Thoracic aorta (tissue), 2 donors: ENCODE measurements at places on chromosomes 13 and 19. TPM values are rescaled to one million over a fixed set of nuclear protein-coding genes. Genes with fewer than 3 reads are reported as not detected.

DNA sequence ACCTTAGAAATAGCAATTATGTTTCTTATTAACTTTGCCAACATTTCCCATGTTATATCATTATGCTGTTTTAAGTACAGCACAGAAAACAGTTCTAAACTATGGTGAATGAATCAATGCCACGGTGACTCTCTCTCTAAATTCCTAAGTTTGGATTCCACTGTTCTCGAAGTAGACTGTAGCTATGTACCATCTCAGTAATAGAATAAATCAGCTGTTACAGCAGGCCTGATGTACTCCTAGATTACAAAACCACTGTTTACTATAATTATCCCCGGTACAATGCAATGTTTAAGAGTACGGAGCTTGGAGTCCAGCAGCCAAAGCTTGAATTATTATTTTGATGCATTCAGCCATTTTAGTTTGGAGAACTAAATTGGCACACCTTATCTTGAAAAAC, 476.3 kb upstream of the SLITRK1 start:
- H3K27ac ChIP-seq = no peak overlapping the region
- H3K4me1 ChIP-seq = no peaks in the 10 kb centered on the region
- DNase-seq = no peak

DNA sequence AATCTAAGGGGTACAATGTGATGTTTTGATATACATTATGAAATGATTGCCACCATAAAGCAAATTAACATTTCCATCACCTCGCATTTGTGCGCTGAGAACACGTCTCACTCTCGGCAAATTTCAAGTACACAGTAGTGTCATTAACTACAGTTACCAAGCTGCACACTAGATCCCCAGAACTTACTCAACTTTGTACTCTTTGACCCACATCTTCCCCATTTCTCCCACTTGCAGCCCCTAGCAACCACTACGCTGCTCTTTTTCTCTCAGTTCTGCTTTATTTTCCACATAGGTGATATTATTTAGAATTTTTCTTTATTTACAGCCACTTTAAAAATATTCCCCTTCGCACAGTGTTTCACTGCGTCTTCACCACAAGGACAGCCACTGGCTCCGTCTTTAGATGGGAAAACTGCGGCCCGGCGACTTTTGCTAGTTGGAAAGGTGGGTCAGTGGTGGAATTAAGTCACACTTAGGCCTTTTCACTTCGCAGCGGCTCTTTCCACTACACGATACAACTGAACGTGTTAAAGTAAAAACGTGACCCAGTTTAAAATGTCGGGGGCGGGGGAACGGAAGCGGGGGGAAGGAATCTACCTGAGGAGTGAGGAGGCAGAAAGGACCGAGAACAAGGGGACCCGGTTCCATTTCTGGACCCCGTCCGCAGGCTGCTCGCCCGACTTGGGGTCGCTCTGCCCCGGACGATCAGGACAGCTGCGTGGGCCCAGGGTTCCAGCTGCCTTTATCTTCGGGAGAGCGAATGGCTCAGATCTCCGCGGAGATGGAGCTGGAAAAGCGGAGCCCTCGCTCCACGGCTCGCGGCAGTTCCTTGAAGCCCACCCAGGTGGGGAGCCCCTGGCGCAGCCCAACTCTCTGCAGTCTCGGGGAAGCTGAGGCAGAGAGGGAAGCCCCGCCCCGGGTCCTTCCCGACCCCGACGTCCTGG, 486.1 kb downstream of the UQCRFS1 start:
- no peak overlapping the region for H3K4me3 ChIP-seq
- H3K27me3 ChIP-seq = no peaks in the 10 kb centered on the region
- H3K4me1 ChIP-seq = no peaks in the 10 kb centered on the region

GRCh38 chr13:30816736-30817135, 81.4 kb downstream of the ALOX5AP start:
- no peak overlapping the region for H3K4me3 ChIP-seq
- H3K36me3 ChIP-seq = no peaks in the 10 kb centered on the region
- H3K27me3 ChIP-seq = no peaks in the 10 kb centered on the region

DNA sequence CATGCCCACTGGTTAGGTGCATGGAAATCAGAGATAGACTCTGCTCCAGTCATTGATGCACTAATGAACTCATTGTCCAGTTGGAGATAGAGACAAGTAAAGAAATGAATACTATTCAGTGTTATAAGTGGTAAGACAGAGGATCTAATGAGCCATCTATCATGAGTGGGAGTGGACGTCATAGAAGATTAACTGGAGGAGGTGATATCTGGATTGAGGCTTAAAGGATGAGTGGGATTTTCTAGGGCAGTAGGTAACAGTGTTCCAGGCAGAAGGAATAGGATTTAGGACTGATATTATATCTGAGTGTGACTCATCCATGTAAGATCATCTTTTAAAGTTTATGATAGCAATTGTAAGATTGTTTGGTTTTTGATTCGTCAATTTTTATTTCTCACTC, 152.2 kb upstream of the CSNK1A1L start:
- no peak overlapping the region for H3K27ac ChIP-seq
- DNase-seq = no peak
- H3K27me3 ChIP-seq = no peaks in the 10 kb centered on the region

- H3K36me3 ChIP-seq = no peaks in the 10 kb centered on the region
- H3K4me3 ChIP-seq = no peak overlapping the region
- DNase-seq = no peak
- peaks cover 15% of the 10 kb centered on the region for H3K4me1 ChIP-seq
Observed at GRCh38 chr13:51816604-51817249, 12.8 kb upstream of the DHRS12 start.

- no peaks in the 10 kb centered on the region for H3K27me3 ChIP-seq
- no peak for DNase-seq
Observed at GRCh38 chr19:52946322-52947310, 16.1 kb downstream of the ZNF816 start.

DNA sequence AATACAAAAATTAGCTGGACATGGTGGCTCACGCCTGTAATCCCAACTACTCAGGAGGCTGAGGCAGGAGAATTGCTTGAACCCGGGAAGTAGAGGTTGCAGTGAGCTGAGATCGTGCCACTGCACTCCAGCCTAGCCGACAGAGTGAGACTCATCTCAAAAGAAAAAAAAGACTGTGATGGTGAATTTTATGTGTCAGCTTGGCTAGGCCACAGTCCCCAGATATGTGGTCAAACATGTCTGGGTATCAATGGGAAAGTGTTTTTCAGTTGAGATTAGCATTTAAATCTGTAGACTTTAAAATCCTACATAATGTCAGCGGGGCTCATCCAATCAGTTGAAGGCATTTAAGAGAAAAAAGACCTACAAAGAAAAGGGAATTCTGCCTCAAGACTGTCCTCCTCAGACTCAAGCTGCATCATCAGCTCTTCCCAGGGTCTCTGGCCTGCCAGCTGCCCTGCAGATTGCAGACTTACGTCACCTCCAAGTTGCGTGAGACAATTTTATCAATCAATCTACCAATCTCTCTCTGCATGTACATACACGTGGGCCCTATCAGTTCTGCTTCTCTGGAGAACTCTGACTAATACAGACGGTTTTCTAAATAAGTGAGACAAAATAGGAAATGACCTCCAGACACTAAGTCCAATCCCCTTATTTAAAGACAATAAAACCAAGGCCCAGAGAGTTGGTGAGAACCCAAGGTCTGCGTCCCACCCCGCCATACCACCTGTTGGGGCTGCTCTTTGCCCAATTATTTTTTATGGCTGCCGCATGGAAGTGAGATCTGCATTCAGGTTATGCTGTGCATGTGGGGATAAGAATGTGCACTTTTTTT, 99.2 kb downstream of the ABCC4 start:
- no peaks in the 10 kb centered on the region for H3K27me3 ChIP-seq
- H3K4me3 ChIP-seq = no peak overlapping the region
- no peak for DNase-seq
- H3K4me1 ChIP-seq = no peaks in the 10 kb centered on the region
- H3K36me3 ChIP-seq = no peaks in the 10 kb centered on the region

DNA sequence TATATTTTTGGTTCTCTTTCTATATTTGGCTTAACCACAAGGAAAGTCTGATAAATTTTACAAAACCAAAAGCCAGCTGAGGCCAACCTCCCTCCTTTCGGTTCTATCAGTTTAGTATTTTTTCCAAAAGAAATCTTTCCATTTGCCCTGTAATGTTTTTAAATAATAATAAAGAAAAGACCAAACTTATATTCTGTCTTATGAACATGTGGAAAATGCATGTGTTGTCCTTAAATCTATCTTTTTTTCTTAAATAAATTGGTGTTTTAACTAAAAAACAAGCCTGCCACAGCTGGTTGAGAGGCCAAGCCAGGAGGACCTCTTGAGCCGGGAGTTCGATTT, 113.6 kb downstream of the SACS start:
- no peak for DNase-seq
- H3K27ac ChIP-seq = peak overlapping the region; percentile 75
- peaks cover 15% of the 10 kb centered on the region for H3K4me1 ChIP-seq
- H3K36me3 ChIP-seq = no peaks in the 10 kb centered on the region
- no peak overlapping the region for H3K4me3 ChIP-seq

GRCh38 chr19:14150041-14150769, 13.8 kb upstream of the ASF1B start:
- peak overlapping the region; percentile 69 for H3K27ac ChIP-seq
- H3K4me3 ChIP-seq = peak overlapping the region; percentile 60
- peaks cover 4% of the 10 kb centered on the region for H3K36me3 ChIP-seq
- no peak for DNase-seq
- peaks cover 11% of the 10 kb centered on the region for H3K4me1 ChIP-seq

DNA sequence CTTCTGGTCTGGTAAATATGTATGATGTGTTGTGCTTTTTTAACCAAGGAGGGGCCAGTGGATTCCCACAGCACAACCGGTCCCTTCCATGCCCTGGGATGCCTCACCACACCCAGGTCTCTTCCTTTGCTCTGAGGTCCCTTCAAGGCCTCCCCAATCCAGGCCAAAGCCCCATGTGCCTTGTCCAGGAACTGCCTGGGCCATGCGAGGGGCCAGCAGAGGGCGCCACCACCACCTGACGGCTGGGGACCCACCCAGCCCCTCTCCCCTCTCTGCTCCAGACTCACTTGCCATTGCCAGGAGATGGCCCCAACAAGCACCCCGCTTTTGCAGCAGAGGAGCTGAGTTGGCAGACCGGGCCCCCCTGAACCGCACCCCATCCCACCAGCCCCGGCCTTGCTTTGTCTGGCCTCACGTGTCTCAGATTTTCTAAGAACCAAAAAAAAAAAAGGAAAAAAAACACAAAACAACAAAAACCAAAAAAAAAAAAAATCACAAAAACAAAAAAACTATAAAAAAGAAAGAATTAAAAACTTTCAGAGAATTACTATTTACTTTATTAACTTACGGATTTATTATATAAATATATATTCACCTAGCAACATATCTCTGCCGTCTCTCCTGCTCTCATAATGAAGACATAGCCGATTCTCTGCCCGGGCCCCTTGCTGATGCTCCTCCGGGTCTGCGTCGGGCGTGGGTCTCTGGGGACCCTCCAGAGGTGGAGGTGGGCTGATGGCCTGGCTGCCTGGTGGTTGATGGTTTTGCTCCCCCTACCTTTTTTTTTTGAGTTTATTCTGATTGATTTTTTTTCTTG, 14.4 kb downstream of the CAPN12 start:
- peaks cover 51% of the 10 kb centered on the region for H3K36me3 ChIP-seq
- H3K27ac ChIP-seq = peak overlapping the region; percentile 51
- DNase-seq = no peak
- H3K27me3 ChIP-seq = no peaks in the 10 kb centered on the region

- H3K4me3 ChIP-seq = no peak overlapping the region
- no peaks in the 10 kb centered on the region for H3K27me3 ChIP-seq
- DNase-seq = no peak
Observed at GRCh38 chr13:32889986-32890565, 126.1 kb upstream of the KL start.

- no peak overlapping the region for H3K4me3 ChIP-seq
- no peaks in the 10 kb centered on the region for H3K36me3 ChIP-seq
- no peak for DNase-seq
- H3K4me1 ChIP-seq = no peaks in the 10 kb centered on the region
- no peak overlapping the region for H3K27ac ChIP-seq
Observed at GRCh38 chr19:46213806-46214205, 15.7 kb upstream of the IGFL1 start.

- DNase-seq = no peak
- H3K4me1 ChIP-seq = peaks cover 22% of the 10 kb centered on the region
- peaks cover 34% of the 10 kb centered on the region for H3K36me3 ChIP-seq
- H3K4me3 ChIP-seq = no peak overlapping the region
- H3K27me3 ChIP-seq = no peaks in the 10 kb centered on the region
Observed at GRCh38 chr19:10116085-10116865, 3.4 kb downstream of the EIF3G start.

- H3K27me3 ChIP-seq = no peaks in the 10 kb centered on the region
- no peaks in the 10 kb centered on the region for H3K4me1 ChIP-seq
- no peak overlapping the region for H3K27ac ChIP-seq
- H3K36me3 ChIP-seq = peaks cover 4% of the 10 kb centered on the region
- no peak overlapping the region for H3K4me3 ChIP-seq
- DNase-seq = no peak
Observed at GRCh38 chr13:49664606-49665005, 26.7 kb downstream of the EBPL start.

- no peaks in the 10 kb centered on the region for H3K36me3 ChIP-seq
- no peaks in the 10 kb centered on the region for H3K4me1 ChIP-seq
- H3K27ac ChIP-seq = no peak overlapping the region
- no peaks in the 10 kb centered on the region for H3K27me3 ChIP-seq
- no peak overlapping the region for H3K4me3 ChIP-seq
Observed at GRCh38 chr19:6494438-6495036, 7.6 kb downstream of the TUBB4A start.

DNA sequence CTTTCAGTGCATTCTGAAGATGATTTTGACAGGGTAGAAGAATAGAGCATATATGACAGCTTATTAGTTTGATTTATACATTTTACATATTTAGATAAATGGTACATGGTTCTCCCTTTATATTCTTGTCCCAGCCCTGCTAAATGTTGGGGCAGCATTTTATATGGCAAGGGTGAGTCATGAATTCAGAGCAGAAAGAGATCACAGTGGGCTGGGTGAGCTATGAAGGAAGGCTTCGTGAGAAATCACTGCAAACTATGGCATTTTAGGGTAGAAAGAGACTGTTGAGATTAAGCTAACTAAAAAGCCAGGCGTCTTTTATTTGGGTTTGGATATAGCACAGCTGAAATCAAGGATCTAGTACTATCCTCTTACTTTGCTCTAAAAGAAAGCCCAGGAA, 23.9 kb upstream of the METTL21C start:
- no peak overlapping the region for H3K4me3 ChIP-seq
- peaks cover 5% of the 10 kb centered on the region for H3K27me3 ChIP-seq
- no peaks in the 10 kb centered on the region for H3K4me1 ChIP-seq
- no peak overlapping the region for H3K27ac ChIP-seq

DNA sequence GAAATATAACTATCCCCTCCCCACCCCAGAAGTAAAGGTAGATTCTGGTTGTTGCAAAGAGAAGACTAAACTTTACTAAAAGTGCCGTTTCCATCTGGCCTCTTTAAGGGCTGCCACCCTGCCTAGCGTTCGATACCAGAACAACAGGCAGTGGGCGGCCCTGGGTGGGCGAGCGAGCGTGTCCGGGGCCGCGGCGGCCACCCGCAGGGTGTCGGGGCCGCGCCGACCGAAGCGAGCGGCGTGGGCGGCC, 2.6 kb downstream of the FGF9 start:
- no peak overlapping the region for H3K27ac ChIP-seq
- peak overlapping the region; percentile 92 for H3K4me3 ChIP-seq
- no peaks in the 10 kb centered on the region for H3K36me3 ChIP-seq
- peaks cover 35% of the 10 kb centered on the region for H3K4me1 ChIP-seq
- DNase-seq = no peak
- peaks cover 14% of the 10 kb centered on the region for H3K27me3 ChIP-seq

Gene RFPL4A
- total RNA-seq = not detected

Gene FOSB
- total RNA-seq = 587 TPM

Gene CGB3
- total RNA-seq = not detected

Gene PEAK3
- 3.0 TPM for total RNA-seq

Gene ZIK1
- total RNA-seq = 5.4 TPM

Gene CDX2
- total RNA-seq = not detected
